ENCODE measurements at places on chromosomes 4 and X.

DNA sequence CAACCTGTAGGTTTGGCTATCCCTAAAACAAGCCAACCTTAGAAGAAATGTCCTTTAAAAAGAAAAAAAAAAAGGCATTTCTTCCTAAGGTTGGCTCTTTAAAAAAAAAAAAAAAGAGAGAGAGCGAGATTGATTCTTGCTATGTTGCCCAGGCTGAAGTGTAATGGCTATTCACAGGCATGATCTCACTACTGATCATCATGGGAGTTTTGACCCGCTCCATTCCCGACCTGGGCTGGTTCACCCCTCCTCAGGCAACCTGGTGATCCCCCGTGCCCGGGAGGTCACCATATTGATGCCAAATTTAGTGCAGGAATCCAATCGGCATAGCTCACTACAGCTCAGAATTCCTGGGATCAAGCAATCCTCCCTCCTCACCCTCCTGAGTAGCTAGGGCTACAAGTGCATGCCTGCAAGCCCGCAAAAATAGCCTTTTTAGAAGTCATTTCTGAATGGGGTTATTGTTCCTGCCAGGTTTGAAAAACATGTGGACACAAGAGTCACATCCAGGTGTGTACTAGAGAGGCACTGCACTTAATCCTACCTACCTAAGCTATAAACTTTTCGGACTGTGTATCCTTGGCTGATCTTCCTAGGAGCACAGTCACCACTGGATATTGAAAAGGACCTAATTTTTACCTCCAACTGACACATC is 61.4 kb upstream of the ZCCHC13 start:
- DNase-seq, result no peak

DNA sequence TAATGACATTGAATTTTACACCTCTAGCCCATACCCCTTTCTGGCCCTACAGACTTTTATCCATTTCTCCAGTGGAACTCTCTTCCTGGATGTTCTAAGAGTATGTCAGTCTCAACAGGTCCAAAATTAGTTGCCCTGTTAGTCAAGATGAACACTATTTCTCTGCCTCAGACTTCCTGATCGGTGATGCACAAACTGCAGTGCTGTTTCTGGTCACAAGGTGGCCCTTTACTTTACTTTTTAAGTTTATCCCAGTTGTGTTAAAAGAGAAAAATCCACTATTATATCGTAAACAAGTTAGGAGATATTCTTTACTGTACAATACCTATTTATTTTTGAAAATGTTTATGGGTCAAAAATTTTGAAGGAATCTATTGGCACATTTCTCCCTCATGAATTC is 13.1 kb downstream of the TCEAL7 start:
- DNase-seq, result peak; percentile 41

- DNase-seq, result no peak
These were observed 393.6 kb downstream of the GRXCR1 start for GRCh38 chr4:43286137-43286536.

DNA sequence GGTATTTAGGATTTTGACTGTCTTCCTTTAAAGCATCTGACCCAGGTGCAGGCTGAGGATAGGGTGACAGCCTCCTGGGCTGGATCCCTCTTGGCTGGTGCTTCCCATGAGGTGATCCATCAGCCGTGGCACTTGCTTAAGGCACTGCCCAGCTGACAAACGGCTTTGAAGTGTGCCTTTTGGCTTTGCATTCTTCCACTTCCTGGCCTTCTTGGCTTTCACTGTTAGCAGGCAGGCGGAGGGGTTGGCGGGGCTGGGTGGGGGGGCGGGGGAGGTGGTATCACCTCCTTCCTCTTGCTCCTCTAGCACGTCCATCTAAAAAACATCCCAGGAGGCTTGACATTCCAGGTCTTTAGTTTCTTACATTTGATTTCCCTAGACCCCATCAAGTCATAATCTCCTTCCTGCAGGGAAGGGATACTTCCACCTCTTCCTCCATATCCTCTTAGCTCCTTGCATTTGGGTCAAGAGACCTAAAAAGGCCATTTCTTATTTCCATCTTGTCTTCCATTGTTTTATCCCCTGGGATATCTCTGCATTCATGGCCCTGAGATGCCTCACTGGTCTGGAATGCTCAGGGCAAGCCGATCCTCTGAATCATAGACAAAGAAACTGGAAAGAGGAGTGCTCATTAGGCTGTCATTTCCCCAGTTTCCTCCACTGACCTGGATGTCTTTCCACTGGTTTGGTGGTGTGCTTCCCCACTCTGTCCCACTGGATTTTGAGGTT is 11.3 kb upstream of the APLN start:
- DNase-seq, result no peak

- no peak for DNase-seq
These were observed 21.8 kb downstream of the TLR2 start for GRCh38 chr4:153705743-153706468.

GRCh38 chr4:22514001-22514400 is 1.9 kb downstream of the ADGRA3 start:
- no peak for DNase-seq

DNA sequence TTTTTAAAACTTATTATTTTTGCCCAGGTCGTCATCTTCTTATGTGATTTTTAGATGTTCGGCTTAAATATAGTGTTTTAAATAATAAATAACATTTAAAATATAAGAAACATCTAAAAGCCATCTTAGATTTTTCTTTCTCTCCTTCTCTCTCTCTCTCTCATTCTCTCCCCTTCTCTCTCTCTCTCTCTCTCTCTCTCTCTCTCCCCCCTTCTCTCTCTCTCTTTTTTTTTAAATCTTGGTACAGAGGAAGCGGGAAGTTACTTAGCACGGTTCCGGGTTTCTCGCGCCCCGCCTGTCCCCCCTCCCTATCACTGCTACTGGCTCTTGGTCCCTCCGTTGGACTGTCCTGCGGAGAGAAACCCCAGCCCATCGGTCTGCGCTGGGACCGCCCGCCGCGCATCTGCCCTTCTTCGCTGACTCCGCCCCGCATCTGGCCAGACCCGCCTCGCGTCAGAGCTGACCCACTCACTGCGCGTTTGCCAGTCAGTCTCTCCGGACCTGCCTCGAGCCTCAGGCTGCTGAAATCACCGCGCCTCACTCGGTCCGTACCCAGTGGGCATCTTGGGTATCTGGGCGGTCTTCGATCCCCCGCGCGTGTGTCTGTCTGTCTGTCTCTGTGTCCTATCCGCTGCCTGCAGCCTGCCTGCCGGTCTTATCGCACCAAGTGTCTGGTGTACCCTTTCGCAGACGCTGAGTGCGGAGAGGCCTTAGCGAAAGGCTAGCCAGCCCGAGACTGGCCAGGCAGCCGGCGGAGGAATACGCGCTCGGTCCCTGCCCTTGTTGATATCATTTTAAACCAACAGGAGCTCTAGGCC is at the start of gene PABPC5:
PABPC5 (plus strand) TSS at position 489 of the 818 bp plus-strand sequence. CDS start 739 bp downstream, outside the sequence.
- peak; percentile 84 for DNase-seq

DNA sequence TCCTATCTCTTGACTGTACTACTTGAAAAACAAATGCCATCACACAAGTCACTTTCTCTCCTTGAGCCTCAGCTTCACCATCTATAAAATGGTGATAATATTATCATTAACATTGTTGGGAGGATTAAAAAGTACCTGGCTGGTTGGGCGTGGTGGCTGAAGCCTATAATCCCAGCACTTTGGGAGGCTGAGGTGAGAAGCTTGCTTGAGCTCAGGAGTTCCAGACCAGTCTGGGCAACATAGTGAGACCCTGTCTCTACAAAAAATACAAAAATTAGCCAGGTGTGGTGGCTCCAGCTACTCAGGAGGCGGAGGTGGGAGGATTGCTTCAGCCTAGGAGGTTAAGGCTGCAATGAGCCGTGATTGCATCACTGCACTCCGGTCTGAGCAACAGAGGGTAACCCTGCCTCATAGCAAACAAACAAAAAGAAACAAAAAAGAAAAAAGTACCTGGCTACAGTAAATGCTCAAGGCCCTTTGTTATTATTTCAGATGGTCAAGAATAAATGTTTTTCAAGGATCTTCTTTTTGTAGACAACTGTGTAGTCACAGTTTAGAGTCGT is 120.3 kb downstream of the CHRNA9 start:
- DNase-seq, result no peak

GRCh38 chrX:38293741-38294140 is 33.6 kb downstream of the RPGR start:
- peak; percentile 6 for DNase-seq

GRCh38 chr4:8319731-8320385 is 50.3 kb downstream of the HTRA3 start:
- peak; percentile 59 for DNase-seq

DNA sequence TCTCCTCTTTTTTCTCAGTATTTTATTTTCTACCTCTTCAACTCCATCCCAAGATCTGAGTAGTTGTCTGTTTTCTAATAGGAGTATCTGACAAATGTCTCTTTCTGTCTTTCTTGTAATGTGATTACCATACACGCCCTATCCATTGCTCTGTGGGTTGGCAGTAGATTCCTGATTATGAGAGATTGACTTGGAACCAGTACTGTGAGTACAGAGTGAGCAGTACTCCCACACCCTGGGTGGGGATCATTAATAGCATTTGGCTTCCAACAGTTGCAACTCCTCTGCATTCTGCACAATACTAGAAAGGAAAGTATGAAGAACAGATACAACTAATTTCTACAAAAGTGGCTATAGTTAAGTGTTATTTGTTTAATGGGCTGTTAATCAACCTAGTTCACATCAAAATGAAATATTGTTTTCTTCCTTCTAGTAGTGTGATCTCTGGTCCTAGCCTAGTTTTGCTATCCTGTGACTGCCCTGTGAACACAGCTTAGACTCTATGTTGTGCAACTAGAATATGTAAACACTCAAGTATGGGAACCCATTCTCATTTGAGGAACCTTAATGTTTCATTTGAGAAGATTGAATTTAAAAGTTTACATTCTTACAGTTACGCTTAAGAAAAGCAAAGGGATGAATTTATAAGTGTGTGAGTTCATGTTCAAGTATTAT is 112.9 kb downstream of the PTPN13 start:
- no peak for DNase-seq

DNA sequence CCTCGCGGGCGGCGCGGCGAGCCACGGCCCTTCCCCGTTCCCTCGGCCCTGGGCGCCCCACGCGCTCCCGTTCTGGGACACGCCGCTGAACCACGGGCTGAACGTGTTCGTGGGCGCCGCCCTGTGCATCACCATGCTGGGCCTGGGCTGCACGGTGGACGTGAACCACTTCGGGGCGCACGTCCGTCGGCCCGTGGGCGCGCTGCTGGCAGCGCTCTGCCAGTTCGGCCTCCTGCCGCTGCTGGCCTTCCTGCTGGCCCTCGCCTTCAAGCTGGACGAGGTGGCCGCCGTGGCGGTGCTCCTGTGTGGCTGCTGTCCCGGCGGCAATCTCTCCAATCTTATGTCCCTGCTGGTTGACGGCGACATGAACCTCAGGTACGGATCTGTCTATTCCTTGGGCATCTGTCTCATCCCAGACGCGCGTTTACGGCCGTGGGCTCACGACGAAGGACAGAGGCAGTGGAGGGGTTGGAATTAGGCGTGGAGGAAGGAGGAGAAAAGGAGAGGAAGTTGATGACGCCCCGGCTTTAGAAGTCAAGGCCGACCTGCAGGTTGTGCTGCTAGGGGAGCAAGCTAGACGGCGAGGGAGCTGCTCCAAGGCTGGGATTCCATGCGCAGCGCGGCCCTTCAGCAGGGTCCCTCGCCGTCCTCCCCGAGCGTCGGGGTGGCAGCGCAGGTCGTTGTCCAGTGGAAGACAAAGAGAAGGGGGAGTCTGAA is 792 bp downstream of the SLC10A4 start:
- DNase-seq, result no peak

DNA sequence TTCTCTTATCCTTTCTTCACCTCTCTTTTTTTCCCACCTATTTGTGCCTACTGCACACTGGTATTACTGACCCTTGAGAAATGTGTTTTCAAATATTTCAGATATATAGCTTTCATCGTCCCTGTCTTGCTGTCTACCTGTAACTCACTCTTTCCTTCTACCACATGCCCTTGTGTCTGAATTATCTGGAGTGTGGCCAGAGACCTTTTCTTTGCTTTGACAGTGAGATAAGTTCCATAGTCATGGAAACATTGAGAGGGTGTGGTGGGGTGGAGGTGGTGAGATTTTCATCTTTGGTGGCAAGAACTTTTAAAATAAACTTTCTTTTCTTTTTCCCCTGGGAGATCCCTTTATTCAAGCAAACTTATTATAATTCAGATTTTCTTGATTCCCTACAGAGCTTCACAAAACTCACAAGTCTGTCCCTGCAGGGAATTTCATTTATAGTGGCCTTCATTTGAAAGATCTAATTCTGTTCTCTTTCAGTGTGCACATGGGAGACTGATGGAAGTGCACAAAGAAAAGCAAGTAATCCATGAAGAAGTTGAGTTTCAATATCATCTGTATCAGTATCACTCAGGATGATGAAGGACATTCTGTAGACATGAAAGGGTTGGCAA is 95.7 kb downstream of the SH2D1A start:
- no peak for DNase-seq

DNA sequence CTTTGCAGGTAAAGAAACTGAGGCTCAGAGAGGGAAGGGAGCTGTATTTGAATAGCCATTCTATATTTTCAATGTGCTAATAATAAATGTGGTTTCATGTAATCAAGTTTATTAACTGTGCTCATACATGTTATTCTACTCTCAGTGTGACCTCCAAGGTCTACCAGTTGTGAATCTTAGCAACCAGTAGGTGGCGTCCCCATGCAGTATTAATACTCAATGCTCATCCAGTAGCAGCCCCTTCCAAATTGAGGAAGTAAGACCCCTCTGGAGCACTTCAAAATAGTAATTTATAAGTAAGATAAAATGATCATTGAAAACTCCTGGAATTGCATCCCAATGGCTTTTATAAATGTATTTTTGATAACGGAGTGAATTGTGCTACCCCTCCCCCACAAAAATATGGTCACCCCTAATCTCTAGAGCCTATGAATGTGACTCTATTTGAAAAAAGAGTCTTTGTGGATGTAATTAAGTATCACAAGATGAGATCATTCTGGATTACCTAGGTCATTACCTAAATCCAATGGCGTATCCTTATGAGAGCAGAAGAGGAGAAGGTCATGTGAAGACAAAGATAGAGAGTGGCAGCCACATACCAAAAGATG is 20.4 kb upstream of the SEPSECS start:
- DNase-seq, result no peak

- DNase-seq, result peak; percentile 80
These were observed 14.7 kb downstream of the C4orf54 start for GRCh38 chr4:99642725-99643489.

- no peak for DNase-seq
These were observed 21.0 kb upstream of the BCORL1 start for GRCh38 chrX:129961180-129962083.

GRCh38 chr4:95825546-95825945 is 14.3 kb upstream of the PDHA2 start:
- DNase-seq, result no peak

GRCh38 chr4:153955327-153955726 is 166.4 kb upstream of the SFRP2 start:
- DNase-seq, result no peak

DNA sequence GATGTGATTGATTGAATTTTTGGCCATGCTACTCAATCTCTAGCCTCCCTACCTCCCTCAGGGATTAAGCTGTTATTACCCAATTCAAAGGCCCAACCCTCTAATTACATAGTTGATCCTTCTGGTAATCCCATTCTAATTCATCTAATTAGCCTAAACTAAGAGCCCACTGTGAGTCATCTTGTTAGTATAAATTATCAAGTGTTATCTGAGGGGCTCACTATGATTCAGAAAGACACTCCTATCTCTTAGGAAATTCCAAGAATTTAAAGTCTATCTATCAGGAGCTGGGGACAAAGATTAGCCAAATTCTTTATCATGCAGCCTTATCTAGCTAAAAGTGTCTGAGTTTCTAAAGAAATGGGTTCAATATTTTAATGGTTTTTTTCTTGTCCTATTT is 32.9 kb upstream of the VEGFC start:
- no peak for DNase-seq

Data from muscle of back (tissue), 13 donors.